ENCODE measurements at places on chromosomes 7 and 10.
A peak's percentile ranks its signal among the peaks of the same experiment; 100 is the strongest.

- no peak for DNase-seq
Measured at GRCh38 chr7:23232966-23233365, 13.6 kb upstream of the GPNMB start.

DNA sequence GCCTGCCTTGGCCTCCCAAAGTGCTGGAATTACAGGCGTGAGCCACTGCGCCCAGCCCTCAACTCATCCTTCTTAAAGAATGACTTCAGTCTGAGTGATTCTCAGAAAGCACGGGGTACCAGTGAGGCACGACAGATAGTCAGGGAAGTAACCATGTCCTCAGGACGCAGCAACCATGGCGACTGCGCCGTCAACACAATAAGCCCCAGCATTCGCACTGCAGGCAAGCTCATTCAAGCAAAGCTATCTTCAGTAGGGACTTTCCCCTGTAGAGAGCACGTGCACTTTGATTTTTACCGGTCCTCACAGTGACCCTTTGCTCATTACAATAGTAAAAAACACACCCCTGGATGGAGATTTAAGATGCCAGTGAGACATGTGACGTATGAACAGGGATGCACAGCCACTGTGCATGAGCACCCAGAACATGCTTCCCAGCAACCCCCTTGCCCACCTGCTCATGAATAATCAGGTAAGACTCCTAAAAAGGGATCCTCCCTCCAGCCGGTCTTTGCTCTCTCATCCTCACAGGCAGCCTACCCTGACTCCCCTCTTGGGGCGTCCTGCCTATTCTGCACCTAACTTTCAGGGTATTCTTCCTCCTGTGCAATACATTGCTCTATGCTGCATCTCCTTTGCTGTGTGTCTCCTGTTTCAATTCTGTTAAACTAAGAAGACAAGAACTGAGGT is 9.1 kb downstream of the WDR86 start:
- no peak for DNase-seq

GRCh38 chr7:15439853-15440252 is 122.0 kb downstream of the AGMO start:
- DNase-seq: no peak

DNA sequence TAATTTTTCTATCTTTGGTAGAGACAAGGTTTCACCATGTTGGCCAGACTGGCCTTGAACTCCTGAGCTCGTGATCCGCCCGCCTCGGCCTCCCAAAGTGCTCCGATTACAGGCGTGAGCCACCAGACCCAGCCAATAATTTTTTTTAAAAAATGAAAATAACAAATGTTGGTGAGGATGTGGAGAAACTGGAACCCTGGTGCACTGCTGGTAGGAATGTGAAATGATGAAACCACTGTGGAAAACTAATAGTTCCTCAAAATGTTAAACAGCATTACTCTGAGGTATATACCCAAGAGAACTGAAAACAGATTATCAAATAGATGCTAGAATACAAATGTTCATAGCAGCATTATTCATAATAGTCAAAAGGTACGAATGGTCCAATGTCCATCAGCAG is 23.0 kb upstream of the YWHAG start:
- no peak for DNase-seq

GRCh38 chr10:104892879-104893617 is 252.0 kb downstream of the SORCS3 start:
- DNase-seq: no peak

GRCh38 chr7:44748948-44749731 is 493 bp downstream of the ZMIZ2 start:
- DNase-seq: no peak

DNA sequence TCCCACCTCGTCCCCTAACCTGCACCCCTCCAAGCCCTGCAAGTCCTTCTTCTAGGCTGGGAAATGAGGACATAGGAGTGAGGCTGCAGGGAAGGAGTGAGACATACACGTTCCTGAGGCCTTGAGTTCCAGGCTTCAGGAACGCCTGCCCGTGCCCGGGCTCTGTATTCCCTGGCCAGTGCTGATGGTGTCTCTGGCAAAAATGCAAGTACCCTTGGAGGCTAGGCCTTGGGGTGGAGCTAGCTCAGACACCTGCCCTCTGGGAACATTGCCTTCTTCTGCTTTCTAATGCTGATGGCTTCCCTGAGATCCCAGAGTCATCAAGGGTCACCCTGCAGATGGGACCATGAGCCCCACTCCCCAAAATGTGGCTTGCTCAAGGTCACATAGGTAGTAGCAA is 76.0 kb downstream of the GRK5 start:
- no peak for DNase-seq

DNA sequence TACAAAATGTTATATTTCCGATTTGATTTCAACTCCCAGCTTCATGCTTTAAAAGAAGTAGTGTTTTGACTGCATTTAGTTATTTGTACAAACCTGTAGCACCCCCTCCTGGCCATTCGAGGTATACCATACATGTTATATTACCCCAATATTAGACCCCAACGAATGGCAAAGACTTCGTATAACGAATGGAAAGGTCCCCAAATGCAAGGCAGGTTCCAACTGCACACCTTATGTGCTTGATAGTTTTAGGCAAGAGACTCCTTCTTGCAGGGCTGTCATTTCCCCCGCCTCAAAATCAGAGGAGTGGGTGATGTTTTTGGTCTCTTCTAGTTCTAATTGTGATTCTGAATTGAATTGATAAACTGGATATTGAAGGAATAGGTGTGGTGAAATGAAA is 101.1 kb upstream of the TARP start:
- DNase-seq: peak; percentile 67

- no peak for DNase-seq
Measured at GRCh38 chr7:152459724-152460251, 24.0 kb upstream of the KMT2C start.

DNA sequence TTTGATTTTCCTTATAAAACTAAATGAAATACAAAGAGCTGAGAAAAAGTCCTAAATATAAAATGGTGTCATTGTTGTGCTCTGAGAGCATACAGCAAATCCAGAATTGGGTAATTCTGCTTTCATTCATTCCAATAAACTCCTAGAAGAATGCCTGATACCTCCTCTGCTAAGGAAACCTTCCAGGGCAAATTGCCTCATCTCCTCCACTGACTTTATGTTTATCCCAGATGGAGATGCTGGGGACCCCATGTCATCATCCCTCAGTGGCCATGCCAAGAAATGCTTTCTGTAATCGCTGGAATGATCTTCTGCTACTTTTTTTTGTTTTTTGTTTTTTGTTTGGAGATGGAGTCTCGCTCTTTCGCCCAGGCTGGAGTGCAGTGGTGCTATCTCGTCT is 119.3 kb upstream of the PRKCQ start:
- DNase-seq: no peak

- DNase-seq: no peak
Measured at GRCh38 chr7:80257756-80258155, 123.1 kb downstream of the GNAI1 start.

GRCh38 chr7:83931968-83932367 is 262.6 kb downstream of the SEMA3A start:
- DNase-seq: no peak

GRCh38 chr7:73978661-73979563 is 49.1 kb upstream of the ELN start:
- no peak for DNase-seq

GRCh38 chr7:138563808-138564207 is 103.7 kb downstream of the TRIM24 start:
- no peak for DNase-seq
